Stimulated activated CD4-positive, alpha-beta T cell treated with anti-CD3 and anti-CD28 coated beads, Interleukin-15, amount 100 ng/mL, for 24 hours (primary cell): ENCODE measurements at places on chromosomes 4 and X.

- no peak for DNase-seq
Measured at GRCh38 chr4:23889814-23890341, at the start of gene PPARGC1A. Gene PPARGC1A, minus strand, starts transcription at chr4:23890047. Its CDS starts 90 bp downstream, at chr4:23889957.

- no peak for DNase-seq
Measured at GRCh38 chrX:137425273-137425902, 140.5 kb upstream of the ZIC3 start.

DNA sequence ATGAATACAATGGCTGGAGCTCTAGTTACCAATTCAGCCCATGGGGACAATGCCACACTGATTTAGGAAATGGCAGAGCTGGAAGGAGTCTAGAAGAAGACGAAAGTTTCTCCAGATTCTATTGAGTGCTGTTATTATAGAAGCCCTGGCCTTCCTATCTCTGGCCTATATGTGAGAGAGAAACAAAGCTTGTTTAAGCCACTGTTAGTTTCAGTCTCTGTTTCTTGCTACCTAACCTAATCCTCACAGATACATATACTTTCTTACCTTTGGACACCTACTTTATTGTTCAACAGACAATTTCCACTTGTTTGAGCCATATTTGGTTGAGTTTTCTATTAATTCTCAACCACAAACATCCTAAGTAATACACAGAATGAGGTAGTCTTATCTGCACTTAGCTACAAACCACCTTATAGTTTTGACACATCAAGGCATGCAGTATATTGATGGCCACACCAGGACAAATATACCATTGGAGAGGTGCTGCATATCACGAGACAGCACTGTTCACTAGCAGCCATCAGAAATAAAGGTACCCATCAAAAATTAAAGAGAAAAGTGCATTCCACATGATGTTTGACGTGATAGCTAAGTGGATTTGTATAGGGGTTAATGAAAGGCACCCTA, 190.2 kb downstream of the SMIM20 start:
- no peak for DNase-seq

DNA sequence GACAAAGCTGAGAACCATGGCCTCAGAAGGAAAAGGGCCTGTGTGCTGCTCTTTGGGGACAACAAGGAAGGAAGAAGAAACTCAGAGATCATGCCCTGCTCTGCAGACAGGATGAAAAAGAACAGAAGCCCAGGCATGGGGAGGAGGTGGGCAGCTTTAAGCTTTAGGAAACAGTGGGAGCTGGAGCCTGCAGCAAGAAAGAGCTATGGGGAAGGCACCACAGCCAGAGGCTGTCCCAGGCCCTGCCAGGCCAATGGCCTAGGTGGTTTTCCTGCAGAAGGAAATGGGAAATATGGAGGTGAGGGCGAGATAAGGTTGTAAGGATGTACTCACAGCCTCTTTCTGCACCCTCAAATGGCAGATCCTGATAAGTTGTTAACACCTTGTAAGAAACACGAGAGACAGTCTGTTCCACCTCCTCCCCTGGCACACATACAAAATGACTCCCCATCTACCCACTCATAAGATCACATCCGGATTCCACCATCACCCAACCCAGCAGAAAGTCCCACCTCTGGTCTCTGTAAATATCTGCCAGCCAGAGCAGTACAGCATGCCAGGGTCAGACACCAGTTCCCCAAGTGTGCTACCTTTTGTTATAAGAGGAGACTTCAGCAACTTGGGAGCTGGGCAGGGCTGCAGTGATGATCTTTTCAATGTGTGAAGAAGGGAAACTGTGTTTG, 105.2 kb downstream of the RTL5 start:
- no peak for DNase-seq

- no peak for DNase-seq
Measured at GRCh38 chrX:534804-535203, 95.8 kb upstream of the SHOX start.

- no peak for DNase-seq
Measured at GRCh38 chr4:94995684-94996394, 238.1 kb downstream of the BMPR1B start.

DNA sequence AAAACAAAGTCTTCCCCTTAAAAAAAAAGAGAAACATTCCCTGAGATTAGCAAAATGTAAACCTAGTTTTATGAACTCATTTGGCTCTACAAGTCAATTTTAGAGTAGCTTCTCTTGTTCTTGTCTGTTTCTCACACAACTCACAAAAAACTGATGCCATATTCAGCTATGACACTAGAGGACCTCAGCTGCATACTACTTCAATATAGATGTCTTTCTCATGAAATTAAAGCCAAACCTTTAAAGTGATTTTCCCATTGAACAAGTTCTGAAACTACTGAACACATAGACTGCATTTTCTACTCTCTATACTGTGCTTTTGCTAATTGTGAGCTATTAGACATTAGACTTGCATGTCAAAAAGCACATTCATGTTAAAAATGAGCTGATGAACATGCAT, 49.8 kb downstream of the TBCK start:
- DNase-seq = no peak
